ENCODE measurements at places on chromosomes 7 and 10.

GRCh38 chr10:5584895-5585516 is 60.2 kb downstream of the CALML3 start:
- DNase-seq: peak; percentile 86

GRCh38 chr7:4661871-4662270 is 20.2 kb upstream of the FOXK1 start:
- no peak for DNase-seq

- no peak for DNase-seq
Observed at GRCh38 chr7:125074141-125074540, 144.5 kb upstream of the POT1 start.

GRCh38 chr7:30020535-30020934 is 6.0 kb downstream of the FKBP14 start:
- DNase-seq: no peak

- DNase-seq: no peak
Observed at GRCh38 chr7:17408904-17409290, 110.4 kb downstream of the AHR start.

DNA sequence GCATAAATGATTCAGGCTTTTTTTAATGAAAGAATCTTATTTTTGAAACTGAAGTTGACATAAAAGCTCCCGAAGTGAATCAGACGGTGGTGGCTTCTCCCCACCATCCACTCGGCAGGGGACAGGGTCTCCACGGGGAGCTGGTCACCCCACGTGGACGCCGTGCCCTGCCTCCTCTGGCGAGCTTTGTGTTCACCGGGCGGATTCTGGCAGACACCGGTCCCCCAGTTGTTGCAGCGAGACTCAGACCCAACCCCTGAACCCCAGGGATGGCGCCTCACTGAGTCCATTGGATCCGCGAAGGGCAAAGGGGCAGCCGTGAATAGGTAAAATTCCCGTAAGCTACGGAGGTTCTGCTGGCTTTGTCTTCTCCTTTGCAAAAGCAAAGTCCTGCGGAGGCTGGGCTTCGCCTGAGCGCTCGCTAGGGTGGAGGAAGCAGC is 38.4 kb downstream of the PTPRN2 start:
- DNase-seq: no peak

DNA sequence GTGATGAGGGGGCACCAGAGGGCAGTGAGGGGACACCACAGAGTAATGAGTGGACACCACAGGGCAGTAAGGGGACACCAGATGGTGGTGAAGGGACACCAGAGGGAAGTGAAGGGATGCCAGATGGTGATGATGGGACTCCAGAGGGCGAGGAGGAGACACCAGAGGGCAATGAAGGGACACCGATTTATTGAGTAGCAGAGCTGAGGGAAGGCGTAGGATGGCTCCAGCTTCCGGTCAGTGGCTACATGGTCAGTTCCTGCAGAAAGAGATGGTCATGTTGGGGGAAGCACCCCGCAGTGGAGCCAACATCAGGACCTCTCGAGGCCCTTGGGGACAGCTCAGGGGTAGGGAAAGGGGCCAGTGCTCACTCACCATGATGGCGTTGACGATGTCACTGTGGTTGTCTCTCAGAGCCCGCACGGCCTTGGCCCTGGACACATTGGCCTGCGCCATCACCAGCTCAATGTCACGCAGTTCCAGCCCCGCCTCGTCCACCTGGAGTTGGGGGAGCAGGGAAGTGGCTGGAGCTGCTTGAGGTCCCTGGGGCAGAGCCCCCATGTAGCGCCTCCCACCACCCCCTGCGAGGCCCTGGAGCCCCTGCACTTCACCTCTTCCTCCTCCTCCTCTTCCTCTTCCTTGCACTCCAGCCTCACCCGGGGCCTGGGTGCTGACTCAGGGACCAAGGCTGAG is 8.4 kb downstream of the NACAD start:
- DNase-seq: no peak

GRCh38 chr7:18390535-18390907 is 105.0 kb upstream of the HDAC9 start:
- DNase-seq: no peak

- DNase-seq: no peak
Observed at GRCh38 chr7:39130857-39131526, 153.3 kb downstream of the POU6F2 start.

- DNase-seq: no peak
Observed at GRCh38 chr10:47036771-47037170, 125.5 kb downstream of the PTPN20 start.

DNA sequence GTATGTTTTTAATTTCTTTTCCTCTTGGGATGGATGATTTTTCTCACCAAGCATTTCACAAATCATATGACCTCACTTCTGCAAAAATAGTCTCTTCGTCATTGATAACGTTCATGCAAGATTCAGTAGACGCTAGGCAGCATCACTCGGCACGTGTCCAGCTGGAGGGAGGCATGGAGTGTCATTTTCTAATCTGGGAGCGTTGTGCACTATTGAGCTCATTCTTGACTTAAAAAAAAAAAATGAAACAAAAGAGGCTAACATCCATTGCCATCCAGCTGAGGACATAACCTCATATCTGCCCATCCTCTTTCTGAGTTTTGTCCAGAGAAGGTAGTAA is 56.2 kb downstream of the COL17A1 start:
- no peak for DNase-seq

DNA sequence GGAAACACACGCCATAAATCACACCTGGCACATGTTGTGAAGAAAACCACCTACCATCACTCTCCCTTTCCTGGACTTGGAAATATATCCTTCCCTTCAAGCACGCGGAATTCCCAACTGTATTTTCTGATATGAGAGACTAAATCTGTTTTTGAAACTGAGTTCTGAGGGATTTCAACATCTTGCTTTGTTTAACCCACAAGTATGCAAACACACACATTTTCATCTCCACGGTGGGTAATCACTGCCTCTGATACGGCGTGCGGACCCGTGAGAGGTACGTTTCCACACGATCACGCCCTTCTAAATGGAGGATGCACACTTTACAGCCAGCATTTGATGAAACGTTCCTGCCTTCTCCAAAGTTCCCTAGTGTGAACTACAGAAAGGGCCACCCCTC is 83.4 kb downstream of the ZRANB1 start:
- DNase-seq: no peak

GRCh38 chr10:29749150-29749549 is 114.4 kb upstream of the SVIL start:
- no peak for DNase-seq

GRCh38 chr7:100568176-100568895 is 5.4 kb downstream of the SAP25 start:
- DNase-seq: no peak

DNA sequence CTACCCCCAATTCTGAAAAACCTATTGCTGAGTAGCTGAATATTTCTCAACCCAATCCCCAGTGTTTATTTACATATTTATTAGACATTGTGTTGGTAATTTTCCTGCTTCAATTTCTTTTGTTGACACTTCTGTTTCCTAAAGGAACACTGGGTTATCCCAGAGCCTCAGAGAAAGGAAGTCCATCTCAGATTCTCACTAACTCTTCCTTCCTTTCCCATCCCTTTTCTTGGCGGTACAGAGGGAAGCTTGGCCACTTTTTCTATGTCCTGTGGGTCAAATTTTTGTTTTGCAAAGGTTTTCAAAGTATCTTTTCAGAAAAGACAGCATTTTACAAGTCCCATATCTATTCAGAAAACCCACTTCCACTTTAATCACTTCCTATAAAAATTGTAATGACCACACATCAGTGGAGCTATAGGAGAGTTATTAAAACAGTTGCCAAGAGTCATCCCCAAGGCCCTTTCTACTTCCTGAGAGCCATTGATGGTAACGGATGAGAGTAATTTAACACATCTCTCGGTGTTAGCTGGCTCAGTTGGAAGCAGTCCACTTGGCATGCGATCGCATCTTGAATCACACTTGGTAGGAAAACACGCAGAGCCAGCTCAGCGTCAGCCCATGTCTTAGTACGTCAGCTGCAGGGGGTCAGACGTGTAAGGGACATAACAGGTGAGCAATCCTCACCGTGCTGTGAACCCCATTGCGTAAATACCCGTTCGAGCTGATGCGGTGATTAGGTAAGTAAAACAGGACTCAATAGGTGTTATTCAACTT is 231.1 kb upstream of the ADARB2 start:
- no peak for DNase-seq

- DNase-seq: no peak
Observed at GRCh38 chr7:45027774-45028114, 27.7 kb downstream of the CCM2 start.

- no peak for DNase-seq
Observed at GRCh38 chr7:1269336-1269890, 36.7 kb downstream of the UNCX start.

GRCh38 chr7:158894825-158895224 is 38.5 kb downstream of the DYNC2I1 start:
- DNase-seq: no peak

DNA sequence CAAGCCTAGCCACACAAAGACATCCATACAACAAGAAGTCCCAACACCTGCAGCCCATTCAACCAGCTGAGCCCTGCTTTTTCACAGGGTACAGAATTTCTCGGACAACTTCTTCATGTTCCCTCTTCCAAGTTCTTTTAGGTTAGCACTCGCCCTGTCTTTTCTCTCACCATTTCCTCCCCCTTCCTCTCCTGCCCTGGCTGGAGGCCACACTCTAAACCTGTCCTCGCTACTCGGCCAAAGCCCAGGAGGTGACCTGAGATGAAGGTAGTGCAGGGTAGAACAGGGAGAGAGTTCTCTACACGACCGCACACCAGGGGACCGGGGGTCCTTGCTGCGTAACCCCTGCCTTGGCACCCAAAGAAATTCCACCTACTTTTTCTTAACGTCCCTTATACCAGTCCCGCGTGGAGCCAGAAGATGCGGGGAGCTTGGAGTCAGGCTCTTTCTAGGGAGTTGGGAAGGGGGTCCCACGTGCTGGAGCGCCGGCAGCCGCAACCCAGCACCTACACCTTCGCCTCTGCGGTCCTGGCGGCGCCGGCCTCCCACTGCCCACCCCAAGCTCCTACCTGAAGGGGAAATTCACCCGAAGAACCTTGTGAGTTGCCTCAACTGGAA is 16.0 kb upstream of the DLX6 start:
- no peak for DNase-seq

- no peak for DNase-seq
Observed at GRCh38 chr10:11303361-11304170, 285.9 kb downstream of the CELF2 start.

GRCh38 chr7:69692611-69693010 is 94.3 kb downstream of the AUTS2 start:
- no peak for DNase-seq

GRCh38 chr10:93006435-93007039 is 54.1 kb upstream of the CYP26C1 start:
- no peak for DNase-seq

GRCh38 chr10:94443047-94443446 is 40.7 kb downstream of the TBC1D12 start:
- no peak for DNase-seq

- DNase-seq: peak; percentile 22
Observed at GRCh38 chr7:136009488-136010079, 32.4 kb upstream of the MTPN start.

DNA sequence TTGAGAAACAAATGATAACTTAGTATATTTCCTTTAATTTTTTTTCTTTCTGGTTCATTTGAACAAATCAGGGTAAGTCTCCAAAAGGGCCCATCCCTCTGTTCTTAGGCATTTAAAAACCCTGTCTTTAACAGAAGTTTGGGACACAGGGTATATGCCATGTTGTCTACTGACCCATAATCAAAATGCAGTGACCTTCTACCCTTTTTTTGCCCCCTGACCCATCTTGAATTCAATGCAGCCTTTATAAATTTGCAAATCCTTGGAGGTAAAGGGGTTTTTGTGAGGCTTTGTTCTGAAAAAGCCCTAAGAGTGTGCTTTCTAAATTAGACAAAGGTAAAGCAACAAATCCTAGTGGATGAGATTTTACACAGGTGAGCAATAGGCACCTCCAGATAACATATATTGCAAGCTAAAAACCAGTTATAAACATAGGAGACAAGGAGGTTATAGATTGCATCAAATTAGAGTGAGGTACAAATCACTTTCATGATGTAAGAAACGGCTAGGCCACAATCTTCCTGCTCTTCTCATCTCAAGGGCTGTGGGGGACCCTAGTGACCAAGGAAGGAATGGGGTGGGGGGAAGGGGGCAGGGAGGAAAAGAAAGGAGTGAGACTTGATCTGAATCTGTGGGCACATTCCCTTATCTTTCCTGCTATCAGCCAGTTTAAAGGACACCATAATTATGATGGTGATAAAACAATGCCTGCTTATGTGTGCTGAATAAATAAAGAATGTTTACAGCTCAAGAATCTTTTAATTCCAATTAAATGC is 2.7 kb downstream of the SKIDA1 start:
- no peak for DNase-seq

GRCh38 chr7:142434666-142435167 is 176.9 kb upstream of the PRSS58 start:
- DNase-seq: no peak

DNA sequence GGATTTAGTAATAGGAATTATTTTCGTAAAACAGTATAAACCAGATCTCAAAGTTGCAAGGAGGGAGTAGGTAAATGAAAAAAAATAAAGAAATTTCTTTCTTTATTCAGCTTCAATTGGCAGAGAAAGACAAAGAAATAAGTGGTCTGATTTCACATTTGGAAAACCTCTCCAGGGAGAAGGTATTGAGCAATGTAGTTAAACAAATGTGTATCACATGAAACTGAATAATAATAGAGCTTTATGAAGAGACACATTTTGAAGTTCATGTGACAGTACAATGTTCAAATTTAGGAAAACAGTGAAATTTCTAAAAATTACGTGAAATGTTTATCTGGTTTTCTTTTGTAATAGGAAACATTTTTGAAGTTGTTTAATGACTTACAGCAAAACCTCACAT is 63.0 kb downstream of the TAX1BP1 start:
- no peak for DNase-seq

DNA sequence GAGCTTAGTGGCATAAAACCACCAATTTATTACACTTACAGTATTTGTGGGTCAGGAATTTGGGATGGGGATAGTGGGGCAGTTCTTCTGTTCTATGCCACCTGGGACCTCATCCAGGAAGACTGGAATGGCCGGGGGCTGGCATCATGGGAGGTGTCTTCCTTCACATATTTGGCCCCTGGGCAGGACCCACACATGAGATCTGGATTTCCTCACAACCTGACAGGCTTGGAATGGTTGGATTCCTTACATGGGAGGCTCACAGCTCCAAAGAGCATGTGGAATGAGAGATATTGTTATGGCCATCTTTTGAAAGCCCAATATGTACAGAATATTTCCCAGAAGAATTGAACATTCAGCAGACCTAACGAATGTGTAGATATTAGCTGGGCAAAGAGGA is 21.9 kb downstream of the LSMEM1 start:
- DNase-seq: no peak

DNA sequence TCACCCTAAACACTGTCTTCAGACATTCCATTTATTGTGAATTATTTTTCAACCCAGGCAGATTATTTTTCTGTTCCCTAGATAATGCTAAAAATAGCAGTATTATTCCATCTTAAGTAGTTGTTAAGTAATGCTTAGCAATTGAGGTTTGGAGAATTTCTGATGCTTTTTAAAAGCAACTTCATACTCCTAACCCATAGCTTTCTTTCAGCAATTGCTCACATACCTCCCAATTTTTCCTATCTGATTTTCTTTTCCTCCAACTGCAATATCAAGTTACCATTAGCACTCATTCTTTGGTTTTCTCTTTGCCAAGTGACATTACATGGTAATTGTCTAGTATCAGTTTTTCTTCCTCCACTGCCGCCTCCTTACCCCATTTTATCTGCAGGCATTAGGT is 104.7 kb downstream of the GPR85 start:
- DNase-seq: no peak
